T-helper 1 cell (primary cell): ENCODE measurements at places on chromosomes 7 and 10.

- DNase-seq = no peak
These were observed 18.7 kb downstream of the TACR2 start for GRCh38 chr10:69397972-69398371.

- no peak for DNase-seq
These were observed 203.7 kb downstream of the AUTS2 start for GRCh38 chr7:69801729-69802682.

DNA sequence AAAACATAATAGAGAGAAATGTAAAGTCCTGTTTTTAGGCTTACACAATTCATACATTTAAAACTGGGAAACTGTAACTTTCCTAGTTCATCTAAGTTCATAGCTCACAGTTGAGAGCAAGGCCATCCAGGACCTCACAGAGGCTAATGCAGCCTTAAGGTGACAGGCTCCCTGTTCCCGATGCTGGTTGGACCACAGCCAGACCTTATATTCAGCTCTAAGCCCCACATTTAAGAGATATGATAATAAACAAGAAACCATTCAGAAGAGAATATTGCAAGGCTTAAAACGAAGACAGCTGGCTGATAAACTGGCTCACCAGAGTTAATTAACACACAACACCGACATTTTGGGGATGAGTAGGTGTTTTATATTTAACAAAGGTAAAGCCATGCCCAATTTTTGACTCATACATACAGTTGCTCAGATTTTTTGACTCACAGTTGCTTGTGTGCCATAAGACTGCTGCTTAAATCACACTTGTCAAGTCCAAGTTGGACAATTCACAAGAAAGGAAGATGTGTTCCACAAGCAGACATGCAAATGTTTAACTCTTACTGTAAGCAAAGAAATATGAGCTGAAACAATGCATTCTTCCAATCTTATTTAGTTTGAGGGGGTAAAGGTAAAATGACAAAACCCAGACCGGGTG lies 41.1 kb upstream of the TMEM213 start:
- DNase-seq = no peak

- DNase-seq = no peak
These were observed 395.3 kb downstream of the PTPRN2 start for GRCh38 chr7:158192184-158192835.

DNA sequence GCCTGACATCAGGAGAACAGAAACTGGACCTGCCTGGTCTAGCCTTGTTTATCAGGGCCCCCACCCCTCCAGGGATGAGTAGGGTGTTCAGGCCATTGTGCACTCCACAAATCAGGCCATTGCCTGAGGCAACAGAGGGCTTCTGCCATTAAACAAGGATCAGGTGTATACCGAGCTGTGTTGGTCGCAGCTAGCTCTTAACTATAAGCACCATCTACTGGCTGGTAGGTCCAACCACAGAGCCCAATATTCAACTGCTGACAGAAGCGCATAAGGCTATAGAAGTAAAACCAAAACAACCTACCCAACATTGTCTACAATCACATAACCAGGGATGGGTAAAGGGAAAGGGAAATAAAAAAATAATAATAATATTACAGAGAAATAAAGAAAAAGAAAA lies 451.7 kb upstream of the TEX47 start:
- no peak for DNase-seq

GRCh38 chr7:39510864-39511354 lies 55.3 kb upstream of the YAE1 start:
- DNase-seq = no peak

DNA sequence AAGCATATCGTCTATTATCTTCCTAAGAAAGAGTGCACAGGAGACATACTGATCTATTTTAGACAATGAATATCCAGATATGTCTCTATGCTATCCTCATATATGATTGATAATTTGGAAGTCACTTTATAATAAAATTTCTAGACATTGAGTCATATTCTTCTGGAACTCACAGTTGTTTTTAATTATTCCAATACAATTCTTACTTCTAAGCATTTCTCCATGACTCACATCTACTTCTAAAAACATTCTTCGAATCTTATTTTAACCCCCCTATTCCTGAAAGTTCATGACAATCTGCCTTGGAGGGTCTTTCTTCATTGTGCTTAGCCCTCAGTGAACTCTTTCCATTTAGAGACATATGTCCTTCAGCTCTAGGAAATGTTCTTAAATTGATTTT lies 368.1 kb downstream of the MDFIC start:
- DNase-seq = no peak

- no peak for DNase-seq
These were observed 25.6 kb upstream of the MTPN start for GRCh38 chr7:136002802-136003201.

- DNase-seq = no peak
These were observed 65.8 kb upstream of the ANTXRL start for GRCh38 chr10:46220872-46221538.

- DNase-seq = no peak
These were observed at the start of gene CHST3 for GRCh38 chr10:71964098-71964742. Gene CHST3, plus strand, starts transcription at chr10:71964395. Its CDS starts 41,448 bp downstream, at chr10:72005843.

DNA sequence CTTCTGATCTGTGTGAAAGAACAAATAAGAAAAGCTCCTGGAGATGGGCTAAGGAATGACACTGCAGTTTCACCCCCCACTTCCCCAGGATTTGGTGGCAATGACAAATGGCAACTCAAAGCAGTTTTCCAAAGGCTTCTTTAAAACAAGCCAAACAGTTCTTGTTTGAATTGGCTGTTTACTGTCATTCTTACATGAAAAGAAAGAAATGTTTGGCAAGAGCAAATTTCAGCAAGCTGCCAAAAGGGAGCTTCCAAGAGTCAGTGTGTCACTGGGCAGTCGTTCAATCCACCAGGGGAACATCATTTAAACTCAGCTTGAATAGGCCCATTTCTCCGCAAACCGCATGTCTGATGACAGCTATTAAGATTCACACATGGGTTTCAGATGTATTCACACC lies 119.0 kb upstream of the RHOBTB1 start:
- DNase-seq = no peak
